ENCODE measurements at places on chromosomes 5 and 9.

DNA sequence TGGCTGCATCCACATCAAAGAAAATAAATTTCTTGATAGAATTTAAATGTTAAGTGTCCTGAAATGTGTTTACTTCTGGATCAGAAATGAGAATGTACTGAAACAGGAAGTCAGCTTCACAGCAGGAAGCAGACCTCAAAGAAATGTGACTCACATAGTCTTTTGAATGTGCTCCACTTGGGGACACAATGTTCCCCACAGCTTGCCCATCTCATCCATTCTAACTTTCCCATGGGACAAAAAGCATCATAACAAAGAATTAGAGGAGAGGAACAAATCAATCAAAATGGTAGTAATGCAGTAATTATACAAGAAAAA lies 85.7 kb downstream of the GRAMD2B start:
- no peak for DNase-seq

DNA sequence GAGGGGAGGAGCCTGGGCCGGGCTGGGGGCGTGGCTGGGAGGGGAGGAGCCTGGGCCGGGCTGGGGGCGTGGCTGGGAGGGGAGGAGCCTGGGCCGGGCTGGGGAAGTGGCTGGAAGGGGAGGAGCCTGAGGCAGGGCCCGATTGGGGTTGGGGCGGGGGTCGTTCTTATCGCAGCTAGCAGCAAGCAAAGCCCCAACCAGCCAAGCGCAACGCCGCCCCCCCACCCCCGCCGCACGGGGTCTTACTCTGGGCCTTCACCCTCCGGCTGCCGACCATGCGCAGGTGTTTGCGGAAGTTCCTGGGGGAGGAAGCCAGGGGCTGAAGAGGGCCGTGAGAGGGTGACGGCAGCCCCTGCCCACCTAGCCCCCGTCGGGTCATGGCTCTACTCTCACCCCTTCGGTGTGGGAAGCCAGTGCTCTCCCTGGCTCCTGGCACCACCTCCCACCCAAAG lies 5.0 kb downstream of the NSMF start:
- DNase-seq: peak; percentile 44

GRCh38 chr9:136277746-136278145 lies 26.1 kb downstream of the CCDC187 start:
- DNase-seq: no peak

- DNase-seq: no peak
These were observed 197.4 kb downstream of the FER start for GRCh38 chr5:108945094-108945493.

DNA sequence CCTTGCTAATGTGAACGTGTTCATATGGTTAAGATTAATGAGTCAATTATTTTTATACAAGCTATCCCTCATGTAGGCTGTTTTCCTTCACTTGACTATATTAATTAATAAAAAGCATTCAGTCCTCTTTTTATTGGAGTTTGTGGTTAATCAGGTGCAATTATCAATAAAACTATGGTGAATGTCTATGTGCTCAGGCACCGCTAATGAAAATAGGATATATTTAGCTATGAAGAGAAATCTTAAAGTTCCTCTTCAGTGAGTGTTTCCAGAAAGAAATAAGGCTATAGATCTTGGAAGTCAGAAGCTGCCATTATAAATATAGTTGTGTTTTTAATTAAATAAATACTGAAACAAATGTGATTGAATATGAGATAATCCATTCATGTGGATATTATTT lies 422.1 kb downstream of the DMAC1 start:
- no peak for DNase-seq

DNA sequence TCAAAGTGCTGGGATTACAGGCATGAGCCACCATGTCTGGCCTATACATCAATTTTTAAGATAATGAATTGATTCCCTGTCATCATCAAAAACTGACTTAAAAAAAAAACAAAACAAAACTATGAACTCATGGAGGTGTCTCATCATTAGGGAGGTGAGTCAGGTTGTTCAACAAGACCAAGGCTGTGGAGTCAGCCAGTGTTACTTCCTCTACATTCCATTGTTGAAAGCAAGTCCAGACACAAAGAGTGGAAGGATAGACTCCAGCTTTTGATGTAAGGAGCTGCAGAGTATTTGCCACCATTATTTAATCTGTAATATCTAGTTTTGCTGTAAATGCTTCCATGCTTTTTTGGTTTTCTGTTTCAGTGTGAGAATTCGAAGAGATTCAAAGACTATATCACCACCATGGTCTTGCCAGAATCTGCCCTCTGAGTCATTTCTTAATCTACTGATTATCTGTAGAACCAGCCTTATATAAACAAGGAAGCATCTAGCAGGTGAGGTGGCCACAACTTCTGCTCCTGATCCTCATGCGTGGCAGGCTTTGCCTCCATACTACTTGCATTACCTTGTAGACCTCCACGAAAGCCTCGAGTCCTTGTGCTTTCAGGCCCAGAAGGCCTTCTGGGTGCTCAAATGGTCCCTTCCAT lies 156.1 kb downstream of the FGF1 start:
- DNase-seq: no peak

DNA sequence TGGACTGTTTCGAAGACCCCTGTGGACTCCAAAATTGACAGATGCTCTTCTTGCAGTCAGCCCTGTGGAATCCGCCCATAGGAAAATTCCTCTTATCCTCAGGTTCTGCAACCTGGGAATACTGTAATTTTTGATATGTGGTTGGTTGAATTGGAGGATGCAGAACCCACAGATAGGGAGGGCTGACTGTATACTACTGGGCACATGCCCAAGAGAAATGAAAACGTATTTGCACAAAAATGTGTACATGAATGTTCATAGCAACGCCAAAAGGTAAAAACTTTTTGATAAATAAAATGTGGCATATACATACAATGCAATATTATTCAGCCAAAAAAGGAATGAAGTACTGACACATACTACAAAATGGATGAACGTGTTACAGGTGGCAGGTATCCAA lies 1.9 kb upstream of the SNAPC3 start:
- peak; percentile 19 for DNase-seq

GRCh38 chr5:133688391-133688790 lies 76.0 kb upstream of the FSTL4 start:
- no peak for DNase-seq

- no peak for DNase-seq
These were observed 8.8 kb upstream of the SCGB3A1 start for GRCh38 chr5:180599981-180600553.

DNA sequence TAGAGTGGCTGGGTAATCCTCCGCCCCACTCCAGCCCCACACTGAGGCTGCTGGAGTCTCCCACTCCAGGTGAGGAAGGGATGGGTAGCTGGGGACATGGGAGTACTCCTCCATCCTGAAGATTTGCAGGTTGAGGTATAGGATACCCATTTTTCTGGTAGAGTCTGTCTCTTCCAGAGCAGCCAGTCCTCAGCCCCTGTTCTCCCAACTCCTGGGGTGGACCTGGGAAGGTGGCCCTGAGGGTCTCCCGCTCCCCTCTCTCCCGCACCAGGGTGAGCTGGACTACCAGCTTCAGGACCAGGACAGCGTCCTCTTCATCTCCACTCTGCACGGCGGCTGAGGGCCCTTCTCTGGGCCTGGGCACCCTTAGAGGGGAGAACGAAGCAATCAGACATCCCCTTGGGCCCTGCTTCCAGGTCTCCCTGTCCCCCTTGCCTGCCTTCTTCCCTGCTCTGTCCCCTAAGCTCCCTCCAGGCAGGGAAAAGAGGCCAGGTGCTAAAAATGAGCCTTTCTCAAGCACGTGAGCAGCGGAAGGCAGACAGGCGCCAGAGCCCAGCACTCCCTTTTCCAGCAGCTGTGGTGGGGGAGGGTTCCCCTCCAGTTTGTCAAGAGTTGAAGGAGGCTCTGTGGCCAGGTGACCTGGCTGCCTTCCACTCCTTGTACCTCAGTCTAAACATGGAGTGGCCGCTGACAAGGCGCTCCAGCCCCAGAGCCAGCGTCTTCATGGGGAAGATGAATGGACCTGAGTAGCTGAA lies 18.4 kb downstream of the URM1 start:
- DNase-seq: peak; percentile 50

- DNase-seq: no peak
These were observed 47.7 kb downstream of the NSUN2 start for GRCh38 chr5:6585168-6585567.

DNA sequence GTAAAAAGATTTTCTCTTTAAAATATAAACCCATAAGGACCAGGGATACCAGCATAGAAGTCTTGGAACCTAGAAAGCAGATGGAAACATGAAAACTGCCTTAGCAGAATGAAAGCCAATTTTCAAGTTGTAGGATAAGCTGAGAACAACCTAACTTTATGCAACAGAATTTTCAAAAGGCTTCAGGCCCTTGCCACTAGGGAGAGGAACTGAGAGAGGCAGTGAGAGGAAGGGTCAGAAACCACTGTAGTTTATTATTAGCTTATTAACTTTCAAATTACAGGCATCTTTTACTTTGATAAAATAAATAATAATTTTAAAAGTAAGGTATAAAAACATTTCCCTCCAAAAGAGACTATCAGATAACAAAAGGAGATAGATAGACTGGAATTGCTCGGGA lies 33.4 kb downstream of the FAM81B start:
- no peak for DNase-seq

DNA sequence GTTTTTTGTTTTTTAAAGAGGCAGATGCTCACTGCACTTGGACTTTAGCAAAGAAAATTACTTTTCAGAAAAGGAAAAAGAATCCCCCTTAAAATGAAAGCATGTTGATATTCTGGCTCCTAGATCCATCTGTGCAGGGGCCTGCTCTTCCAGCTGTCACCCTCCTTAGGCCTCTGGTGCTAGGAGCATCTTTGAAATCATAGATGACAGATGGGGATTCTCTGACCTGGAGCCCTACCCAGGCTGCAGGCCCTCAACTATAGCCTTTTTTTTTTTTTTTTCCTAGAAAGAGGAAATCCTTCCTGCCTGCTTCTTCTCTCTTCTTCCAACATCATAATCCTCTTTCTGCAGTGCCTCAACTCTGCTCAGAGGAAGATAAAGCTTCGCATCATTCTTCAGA lies 16.3 kb upstream of the DCP2 start:
- DNase-seq: no peak

GRCh38 chr5:135833961-135834638 lies 363 bp upstream of the SLC25A48 start:
- no peak for DNase-seq

- no peak for DNase-seq
These were observed 100.9 kb downstream of the ATP10B start for GRCh38 chr5:160750938-160751657.

DNA sequence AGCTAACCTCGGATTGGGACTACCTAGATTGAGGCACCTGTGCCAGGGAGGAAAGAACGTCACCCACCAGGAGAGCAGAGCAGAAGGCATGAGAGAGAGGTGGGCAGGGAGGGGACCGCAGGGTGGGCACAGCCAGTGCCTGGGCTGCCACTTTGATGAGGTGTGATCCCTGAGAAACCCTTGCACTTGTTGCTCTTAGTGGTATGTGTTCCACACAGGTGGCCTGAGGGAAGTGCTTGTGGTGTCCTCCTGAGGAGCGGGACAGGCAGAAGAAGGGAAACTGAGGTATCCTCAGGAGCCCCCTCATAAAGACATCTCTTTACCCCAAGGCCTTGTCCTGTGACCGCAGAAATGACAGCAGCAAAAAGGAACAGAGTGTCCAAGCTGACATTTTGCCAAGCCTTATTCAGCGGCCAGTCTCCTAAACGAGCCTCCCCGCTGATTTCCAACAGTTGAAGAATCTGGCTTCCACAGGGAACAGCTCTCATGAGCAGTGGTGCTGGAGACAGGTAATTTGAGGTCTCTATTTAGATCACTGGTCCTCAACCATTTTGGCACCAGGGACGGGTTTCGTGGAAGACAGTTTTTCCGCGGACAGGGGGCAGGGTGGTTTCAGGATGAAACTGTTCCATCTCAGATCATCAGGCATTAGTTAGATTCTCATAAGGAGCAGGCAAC lies 82.4 kb downstream of the FOXD1 start:
- no peak for DNase-seq

DNA sequence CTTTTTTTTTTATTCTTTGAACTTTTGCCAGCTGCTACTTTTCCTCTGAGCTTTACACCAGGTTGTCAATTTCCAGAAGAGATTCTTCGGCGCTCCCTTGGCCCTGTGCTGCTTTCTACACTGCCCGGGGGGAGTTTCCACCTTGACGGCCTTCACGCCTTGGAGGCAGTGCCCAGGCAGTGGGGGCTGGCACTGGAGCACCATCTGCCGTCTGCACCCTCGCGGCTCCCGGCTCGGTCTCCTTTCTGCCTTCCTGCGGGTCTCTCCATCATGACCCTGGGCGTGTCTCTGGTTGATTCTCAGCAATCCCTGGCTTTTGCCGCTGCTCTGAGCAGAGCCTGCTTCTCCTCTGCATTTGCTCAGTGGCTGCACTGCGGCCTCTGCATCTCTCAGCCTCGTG lies 2.9 kb downstream of the SLC6A18 start:
- no peak for DNase-seq
